Airway epithelial cell (primary cell): ENCODE measurements at places on chromosomes 7 and 10. TPM values are rescaled to one million over a fixed set of nuclear protein-coding genes. Genes with fewer than 3 reads are reported as not detected.

Gene GSTO1
- 187 and 189 TPM in 2 replicates for total RNA-seq

Gene ASB10
- total RNA-seq, result not detected in 2 replicates

Gene BRAT1
- 44.8 and 53.7 TPM in 2 replicates for total RNA-seq

Gene NPC1L1
- total RNA-seq, result not detected in 2 replicates

Gene PTPRN2
- total RNA-seq, result 0.28 and 1.1 TPM in 2 replicates

Gene WNT8B
- 0.14 TPM in 1 of 2 replicates, not detected in the other for total RNA-seq

Gene C7orf33
- not detected in 2 replicates for total RNA-seq

Gene BRAF
- total RNA-seq, result 6.6 and 11.6 TPM in 2 replicates

Gene GBX1
- not detected in 2 replicates for total RNA-seq

Gene CC2D2B
- total RNA-seq, result 0.14 TPM in 1 of 2 replicates, not detected in the other

Gene MEOX2
- not detected in 2 replicates for total RNA-seq

Gene ZNF92
- 3.9 and 4.3 TPM in 2 replicates for total RNA-seq

Gene AMPH
- total RNA-seq, result not detected in 2 replicates

Gene TMEM176B
- total RNA-seq, result not detected in 2 replicates

Gene EPDR1
- 3.3 and 3.9 TPM in 2 replicates for total RNA-seq

Gene EPHA1
- total RNA-seq, result 74.0 and 87.5 TPM in 2 replicates

Gene LSM5
- total RNA-seq, result 30.4 and 35.6 TPM in 2 replicates

Gene LRIT1
- total RNA-seq, result not detected in 2 replicates

Gene KLF6
- 35.2 and 40.6 TPM in 2 replicates for total RNA-seq

Gene LRRD1
- total RNA-seq, result not detected in 2 replicates

Gene ANKRD30A
- total RNA-seq, result not detected in 2 replicates

Gene CPA4
- 30.4 and 31.7 TPM in 2 replicates for total RNA-seq

Gene ACHE
- total RNA-seq, result not detected in 2 replicates

Gene HMX3
- not detected in 2 replicates for total RNA-seq

Gene PRSS37
- total RNA-seq, result not detected in 2 replicates

Gene TCAF2
- total RNA-seq, result 4.7 and 6.6 TPM in 2 replicates

Gene GJD4
- not detected in 2 replicates for total RNA-seq

Gene AP4M1
- 16.7 and 19.3 TPM in 2 replicates for total RNA-seq

Gene GRM3
- not detected in 2 replicates for total RNA-seq
